ENCODE measurements at places on chromosomes 16 and 17. TPM values are rescaled to one million over a fixed set of nuclear protein-coding genes. Genes with fewer than 3 reads are reported as not detected.
A peak's percentile ranks its signal among the peaks of the same experiment; 100 is the strongest.

The NAGS gene
- 2.7 TPM for total RNA-seq

The SLFN13 gene
- 56.5 TPM for total RNA-seq

The SCNN1B gene
- total RNA-seq = 10.7 TPM

The SLC16A6 gene
- total RNA-seq = 0.26 TPM

The OR4D1 gene
- 0.05 TPM for total RNA-seq

The HAP1 gene
- 11.6 TPM for total RNA-seq

The C16orf92 gene
- total RNA-seq = not detected

The EPX gene
- total RNA-seq = not detected

GRCh38 chr17:37483311-37484039 is 6.2 kb upstream of the DUSP14 start:
- DNase-seq = no peak

DNA sequence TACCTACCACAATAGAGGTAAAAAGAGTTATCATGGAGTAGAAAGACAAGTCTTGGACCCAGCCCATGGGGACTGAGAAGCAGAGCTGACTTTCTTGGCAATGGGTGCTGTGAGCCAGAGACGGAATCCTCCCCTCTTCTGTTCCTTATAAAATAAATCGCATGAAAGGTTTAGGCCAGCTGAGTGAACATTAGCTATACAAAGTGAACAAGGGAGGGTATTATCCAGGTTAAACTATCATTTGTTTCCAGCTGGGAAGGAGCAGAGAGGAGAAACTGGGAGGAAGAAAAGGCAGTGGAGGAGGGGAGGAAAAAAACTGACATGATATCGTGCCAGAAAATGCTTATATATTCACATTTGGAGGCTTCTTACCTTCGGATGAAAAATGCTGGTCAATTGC is 13.3 kb upstream of the PAFAH1B1 start:
- no peak for DNase-seq

- no peak for DNase-seq
Measured at GRCh38 chr16:87227296-87227951, 89.8 kb downstream of the C16orf95 start.

DNA sequence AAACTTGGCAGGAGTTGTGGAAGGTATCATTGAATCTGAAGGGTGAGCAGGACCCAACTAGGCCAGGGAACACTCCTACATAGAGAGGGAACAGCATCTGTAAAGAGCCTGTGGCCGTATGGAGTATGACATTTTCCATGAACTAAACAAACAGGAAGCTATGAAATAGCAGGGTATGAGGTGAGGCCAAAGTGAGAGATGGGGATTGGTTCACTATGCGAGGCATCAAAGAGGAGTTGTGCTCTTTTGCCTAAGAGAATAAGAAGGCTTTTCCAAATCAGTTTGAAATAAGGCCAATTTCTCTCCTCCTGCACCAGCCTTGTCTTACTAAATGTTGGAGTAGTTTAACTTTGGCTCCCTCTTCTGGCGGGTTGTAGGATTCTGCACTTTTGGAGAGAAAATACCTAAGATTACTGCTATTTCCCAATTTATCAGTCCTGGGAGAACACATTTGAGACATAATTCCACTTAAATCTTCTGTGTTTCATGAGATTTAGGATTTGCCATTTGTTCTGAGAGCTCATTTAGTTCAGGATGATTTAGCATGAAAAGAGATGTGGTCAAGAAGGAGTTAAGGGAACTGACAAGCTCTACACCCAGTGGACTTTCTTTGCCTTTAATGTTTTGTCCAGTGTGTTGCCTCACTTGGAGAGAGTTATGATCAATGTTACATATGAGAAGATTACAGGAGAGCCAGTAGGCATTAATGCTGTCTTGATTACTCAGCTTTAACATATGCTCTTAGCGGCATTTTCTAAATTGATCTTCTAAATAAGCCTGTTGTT is 55.4 kb downstream of the TNRC6C start:
- DNase-seq = peak; percentile 33

DNA sequence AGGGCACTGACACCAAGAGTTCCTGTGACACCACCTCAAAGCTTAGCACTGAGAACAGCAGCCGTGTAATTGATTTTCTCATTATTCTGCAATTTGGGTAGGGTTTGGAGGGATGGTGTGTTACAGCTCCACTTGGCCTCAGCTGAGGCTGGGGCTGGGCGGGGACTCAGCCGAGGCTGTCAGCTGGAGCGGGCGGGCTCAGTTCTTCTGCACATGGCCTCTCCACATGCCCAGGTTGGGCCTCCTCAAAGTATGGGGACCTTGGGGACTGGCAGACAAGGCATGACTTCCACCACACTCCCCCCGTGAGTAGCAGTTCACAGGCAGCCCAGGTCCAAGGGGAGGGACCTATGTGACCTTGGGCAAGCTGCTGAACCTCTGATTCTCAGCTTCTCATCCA is 171.5 kb downstream of the IRF8 start:
- no peak for DNase-seq

- DNase-seq = no peak
Measured at GRCh38 chr17:58327363-58328194, 1.0 kb downstream of the TSPOAP1 start.

GRCh38 chr17:76736349-76737081 is 616 bp downstream of the SRSF2 start:
- DNase-seq = no peak

DNA sequence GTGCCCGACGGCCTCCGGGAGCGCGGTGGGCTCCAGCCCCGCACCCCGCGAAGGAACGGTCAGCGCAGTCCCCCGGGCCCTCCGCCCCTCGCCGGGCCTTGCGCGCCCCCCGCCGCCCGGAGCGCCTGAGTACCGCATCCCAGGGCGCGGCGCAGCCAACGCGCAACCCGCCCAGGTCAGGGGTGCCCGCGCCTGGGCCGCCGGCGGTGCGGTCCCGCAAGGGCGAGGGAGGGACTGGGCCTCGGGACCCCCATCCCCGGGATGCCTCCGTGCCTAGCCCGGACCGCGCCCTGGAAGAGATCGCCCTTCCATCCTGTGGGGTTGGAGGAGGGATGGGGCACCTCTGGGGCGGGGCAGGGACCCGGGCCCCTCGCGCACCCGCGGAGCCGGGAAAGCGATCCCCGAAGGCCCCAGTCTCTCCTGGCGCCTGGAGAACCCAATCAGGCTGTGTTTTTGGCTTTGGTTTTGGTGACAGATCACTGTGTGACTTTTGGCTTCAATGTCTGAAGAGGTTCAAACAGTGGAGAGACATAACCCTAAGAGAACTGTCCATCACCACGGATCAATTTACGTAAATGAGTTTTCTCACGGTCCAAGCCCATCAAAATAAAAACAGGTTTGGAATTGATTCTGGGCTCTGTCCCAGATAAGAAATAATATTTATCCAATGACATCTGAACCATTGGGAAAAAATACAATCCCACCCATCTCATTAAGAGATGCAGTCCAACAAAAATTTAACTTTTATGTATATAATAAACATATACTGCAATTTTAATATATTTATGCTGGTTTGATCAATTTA is 17.8 kb downstream of the ENPP7 start:
- no peak for DNase-seq

DNA sequence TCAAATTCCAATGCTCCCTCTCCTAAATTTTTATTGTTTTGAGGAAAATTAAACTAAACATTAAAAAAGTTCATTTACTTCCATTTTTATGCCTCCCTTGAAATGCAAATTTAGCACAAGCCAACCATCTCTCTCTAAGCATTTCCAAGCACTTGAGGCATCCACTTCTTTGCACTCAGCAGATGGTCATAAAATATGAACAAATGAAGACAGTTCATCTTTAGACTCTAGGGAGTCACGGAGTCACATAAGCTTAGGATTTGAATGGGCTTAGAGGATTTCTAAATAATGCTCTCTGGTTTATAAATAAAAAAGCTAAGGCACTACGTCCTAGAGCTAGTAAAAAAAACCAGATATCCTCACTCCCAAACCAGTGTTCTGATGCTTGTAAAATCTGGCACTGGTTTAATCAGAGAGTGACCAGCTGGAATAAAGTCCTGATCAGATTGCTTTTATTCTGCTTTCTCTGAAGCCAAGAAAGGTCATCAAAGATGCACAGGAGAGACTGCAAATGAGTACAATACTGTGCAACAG is 204.2 kb downstream of the CA10 start:
- no peak for DNase-seq

GRCh38 chr16:69302301-69302700 is 8.8 kb upstream of the VPS4A start:
- DNase-seq = no peak

DNA sequence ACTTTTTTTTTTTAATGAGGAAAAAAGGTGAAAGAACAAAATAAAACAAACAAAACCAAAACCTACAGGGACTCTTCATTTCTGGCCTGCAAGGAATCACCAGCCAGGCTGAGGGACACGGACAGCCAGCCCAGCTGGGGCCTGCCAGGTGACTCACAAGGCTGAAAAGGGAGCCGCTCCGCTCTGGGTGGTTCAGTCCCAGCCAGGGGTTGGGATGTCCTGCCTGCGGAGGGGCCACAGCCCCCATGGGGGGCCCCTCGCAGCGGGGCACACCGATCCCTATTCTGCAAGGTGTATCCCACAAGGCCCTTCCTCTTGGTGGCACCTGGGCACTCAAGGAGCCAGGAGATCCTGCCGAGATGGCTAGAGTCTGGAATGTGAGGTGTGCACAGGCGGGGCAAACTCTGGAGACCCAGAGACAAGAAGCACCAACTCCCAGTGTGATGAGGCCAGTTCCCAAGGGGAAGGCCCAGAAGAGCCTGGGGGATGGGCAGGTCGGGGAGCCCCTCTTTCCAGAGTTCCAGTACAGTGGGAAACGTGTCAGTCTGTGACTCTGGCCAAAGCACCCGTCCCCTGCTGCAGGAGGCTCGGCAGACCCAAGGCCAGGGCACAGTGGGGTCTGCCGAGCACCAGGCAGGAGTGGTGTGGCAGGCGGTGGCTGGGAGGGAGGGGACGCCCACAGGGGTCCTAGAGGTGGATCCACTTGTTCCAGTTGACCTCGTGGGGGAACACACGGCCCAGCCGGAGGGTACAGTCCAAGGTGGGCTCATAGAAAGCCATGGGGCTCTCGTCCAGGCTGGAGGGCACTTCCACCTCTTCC is 58.9 kb downstream of the IL21R start:
- no peak for DNase-seq

DNA sequence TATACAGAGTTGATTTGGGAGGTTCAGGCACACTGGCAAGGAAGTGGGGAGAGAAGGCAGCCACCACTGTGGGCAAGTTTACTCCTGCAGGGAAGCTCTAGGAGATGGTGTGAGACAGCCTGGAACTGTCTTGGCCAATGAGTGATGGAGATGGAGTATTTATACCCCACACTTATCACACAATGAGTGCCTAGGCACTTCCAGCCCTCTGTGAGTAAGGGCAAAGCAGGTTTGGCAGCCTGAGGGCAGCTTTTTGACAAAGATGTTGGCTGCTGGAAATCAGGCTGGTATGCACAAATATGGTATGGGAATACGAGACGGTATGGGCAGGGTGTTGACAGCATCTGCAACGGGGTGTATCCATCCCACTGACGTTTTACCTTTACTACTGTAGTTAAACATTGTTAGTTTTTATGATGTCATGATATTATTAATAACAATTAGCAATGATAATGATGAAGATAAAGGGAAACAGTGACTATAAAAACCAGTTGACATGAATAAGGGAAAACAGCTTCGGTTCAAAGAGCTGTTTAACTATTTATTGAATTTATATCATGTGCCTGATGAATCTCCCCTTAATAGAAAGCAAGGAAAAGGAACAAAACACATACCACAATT is 149.9 kb downstream of the CDK5R1 start:
- DNase-seq = no peak

DNA sequence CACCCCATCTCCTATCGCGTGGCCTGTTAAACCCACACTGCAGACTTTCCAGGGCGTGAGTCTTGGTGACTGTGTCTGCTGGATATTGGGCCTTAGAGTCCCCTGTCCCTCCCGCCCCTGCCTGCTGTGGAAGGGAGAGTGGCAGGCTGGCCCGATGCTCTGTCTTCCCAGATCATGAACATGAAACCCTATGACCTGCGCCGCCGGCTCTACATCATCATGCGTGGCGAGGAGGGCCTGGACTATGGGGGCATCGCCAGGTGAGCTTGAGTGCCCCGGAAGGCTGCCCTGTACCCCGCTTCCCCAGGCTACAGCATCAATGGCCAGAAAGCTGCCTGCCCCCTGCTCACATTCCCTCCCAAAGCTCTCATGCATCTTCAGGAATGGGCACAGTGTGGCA is 19.5 kb upstream of the CLEC18A start:
- no peak for DNase-seq

Data from Panc1 (cell line).